ENCODE measurements at places on chromosomes 2 and 18. TPM values are rescaled to one million over a fixed set of nuclear protein-coding genes. Genes with fewer than 3 reads are reported as not detected.

Gene CHST10
- 0.50 TPM for total RNA-seq

Gene PPP1R1C
- 7.2 TPM for total RNA-seq

Gene MEIS1
- 5.9 TPM for total RNA-seq

Gene TFPI
- 144 TPM for total RNA-seq

Gene HIBCH
- 80.7 TPM for total RNA-seq

Gene NYAP2
- total RNA-seq: not detected

Gene DYSF
- total RNA-seq: 30.0 TPM

Gene LIMS3
- total RNA-seq: not detected

Gene ITGA4
- 2.3 TPM for total RNA-seq

Gene CLIP4
- total RNA-seq: 3.8 TPM

Gene PTGR3
- total RNA-seq: 25.4 TPM

Gene CKAP2L
- total RNA-seq: 0.08 TPM

Gene PAX8
- 0.65 TPM for total RNA-seq

Gene CAPN14
- total RNA-seq: not detected

Gene KCNJ3
- 0.78 TPM for total RNA-seq

Gene TPRKB
- 8.6 TPM for total RNA-seq

Gene CDH19
- total RNA-seq: 2.3 TPM

Gene ZNF396
- total RNA-seq: 1.2 TPM

Gene RBM44
- 0.13 TPM for total RNA-seq

Gene TRABD2A
- 0.68 TPM for total RNA-seq

Gene RSAD2
- 1.6 TPM for total RNA-seq

Gene MC4R
- total RNA-seq: not detected

Gene MAPK4
- 0.25 TPM for total RNA-seq

Gene GKN2
- total RNA-seq: not detected

Gene TMEM131
- 14.7 TPM for total RNA-seq

Gene CD8B
- 0.45 TPM for total RNA-seq

Gene TP53I3
- total RNA-seq: 8.0 TPM

Gene FKBP1B
- 9.5 TPM for total RNA-seq
